CD4-positive, alpha-beta T cell treated with Interleukin-4 for 1 hour (primary cell): ENCODE measurements at places on chromosomes 16 and 17.
A peak's percentile ranks its signal among the peaks of the same experiment; 100 is the strongest.

- DNase-seq = no peak
These were observed 18.5 kb upstream of the NTN1 start for GRCh38 chr17:9002606-9003354.

DNA sequence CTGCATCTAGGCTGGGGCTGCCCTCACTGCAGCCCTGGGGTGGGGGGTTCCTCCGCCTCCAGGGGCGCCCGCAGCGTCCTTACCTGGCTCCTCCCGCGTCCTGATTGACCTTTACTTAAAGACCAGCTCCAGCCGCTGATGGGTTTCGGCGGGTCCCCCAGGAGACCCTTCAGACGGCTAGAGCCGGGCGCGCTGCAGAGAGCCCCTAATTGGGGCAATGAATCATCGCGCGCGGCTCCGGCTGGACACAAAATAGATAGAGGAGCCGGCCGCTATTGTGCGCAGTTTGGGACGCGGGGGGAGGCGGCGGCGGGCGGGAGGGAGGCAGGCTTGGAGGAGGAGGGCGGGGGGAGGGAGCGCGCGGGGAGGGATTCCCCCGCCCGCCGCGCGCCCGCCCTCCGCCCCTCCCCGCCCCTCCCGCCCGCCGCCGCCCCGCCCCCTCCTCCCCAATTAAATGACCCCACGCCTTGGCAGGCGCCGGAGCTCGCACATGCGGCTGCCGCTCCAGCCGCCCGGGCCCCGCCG, 56.5 kb upstream of the CIBAR2 start:
- DNase-seq = no peak

DNA sequence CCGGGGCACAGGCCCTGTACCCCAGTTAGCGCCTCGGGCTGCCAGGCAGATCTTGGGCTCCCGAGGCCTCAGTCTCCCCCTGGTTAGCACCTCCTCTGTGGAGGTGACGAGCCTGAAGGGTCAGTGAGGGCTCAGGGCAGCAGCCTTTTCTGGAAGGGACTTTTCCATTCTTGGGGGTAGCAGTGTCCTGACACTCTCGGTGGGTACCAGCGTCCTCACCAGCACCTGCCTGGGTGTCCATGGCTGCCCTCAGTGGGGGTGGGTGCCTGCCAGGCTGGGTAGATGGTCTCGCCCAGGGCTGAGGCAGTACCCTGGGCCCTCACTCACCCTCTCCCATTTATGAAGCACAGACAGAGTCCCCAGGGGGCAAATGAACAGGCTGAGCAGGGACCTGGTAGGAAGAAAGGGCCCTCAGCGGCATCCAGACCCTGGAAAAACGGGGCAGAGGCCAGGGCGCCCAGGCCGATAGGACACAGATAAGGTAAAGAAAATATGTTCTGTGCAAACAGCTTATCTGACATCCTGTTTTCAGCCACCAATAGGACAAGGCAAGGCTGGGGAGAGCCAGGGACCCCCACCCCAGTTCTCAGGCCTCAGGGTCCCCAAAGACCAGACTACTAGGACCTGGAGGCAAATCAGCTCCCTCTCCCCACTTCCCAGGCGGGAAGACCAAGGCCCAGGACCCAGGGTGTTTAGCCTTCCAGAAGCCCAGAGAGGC, 50.9 kb downstream of the ZFPM1 start:
- no peak for DNase-seq

DNA sequence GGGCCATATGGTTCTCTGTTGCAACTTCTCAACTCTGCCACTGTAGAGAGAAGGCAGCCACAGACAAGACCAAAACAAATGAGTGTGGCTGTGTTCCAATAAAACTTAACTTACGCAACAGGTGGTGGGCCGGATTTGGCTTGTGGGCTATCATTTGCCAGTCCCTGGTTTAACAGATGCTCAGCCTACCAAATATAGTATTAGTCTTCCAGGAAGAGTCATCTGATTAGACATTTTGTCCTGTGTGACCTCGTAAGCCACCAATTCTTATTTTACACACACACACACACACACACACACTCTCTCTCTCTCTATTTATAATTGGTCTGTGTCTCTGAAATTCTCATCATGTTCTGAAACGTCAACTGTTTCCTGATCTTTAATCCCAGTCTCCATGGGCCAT, 245.9 kb downstream of the XYLT1 start:
- DNase-seq = peak; percentile 28

- peak; percentile 90 for DNase-seq
These were observed at the start of gene CAMKK1 for GRCh38 chr17:3893003-3893719. Gene CAMKK1, minus strand, starts transcription at chr17:3893053. Its CDS starts 7,366 bp downstream, at chr17:3885687.

- DNase-seq = no peak
These were observed 219.1 kb upstream of the IRX3 start for GRCh38 chr16:54505549-54506213.

GRCh38 chr17:82008258-82008940, 14.3 kb downstream of the CENPX start:
- DNase-seq = no peak

- DNase-seq = no peak
These were observed 2.7 kb downstream of the HOXB2 start for GRCh38 chr17:48542114-48542656.

DNA sequence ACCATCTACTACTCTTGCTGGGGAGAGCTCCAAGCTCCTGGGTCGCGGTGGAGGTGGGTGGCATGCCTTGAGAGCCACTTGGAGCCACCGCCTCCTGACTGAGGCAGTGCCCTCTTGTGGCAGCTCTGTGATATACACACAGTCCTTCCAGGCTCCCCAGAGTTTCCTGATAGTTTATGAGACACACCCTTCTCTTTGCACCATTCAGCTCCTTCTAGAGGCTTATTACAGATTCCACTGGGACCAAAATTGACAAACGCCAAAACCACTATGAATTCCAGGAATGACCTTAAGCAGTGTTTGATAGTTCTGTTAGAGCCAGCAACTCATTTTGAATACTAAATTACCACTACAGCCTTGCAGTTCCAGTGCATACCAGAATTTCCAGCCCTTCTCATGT, 170.1 kb upstream of the CDH13 start:
- no peak for DNase-seq

DNA sequence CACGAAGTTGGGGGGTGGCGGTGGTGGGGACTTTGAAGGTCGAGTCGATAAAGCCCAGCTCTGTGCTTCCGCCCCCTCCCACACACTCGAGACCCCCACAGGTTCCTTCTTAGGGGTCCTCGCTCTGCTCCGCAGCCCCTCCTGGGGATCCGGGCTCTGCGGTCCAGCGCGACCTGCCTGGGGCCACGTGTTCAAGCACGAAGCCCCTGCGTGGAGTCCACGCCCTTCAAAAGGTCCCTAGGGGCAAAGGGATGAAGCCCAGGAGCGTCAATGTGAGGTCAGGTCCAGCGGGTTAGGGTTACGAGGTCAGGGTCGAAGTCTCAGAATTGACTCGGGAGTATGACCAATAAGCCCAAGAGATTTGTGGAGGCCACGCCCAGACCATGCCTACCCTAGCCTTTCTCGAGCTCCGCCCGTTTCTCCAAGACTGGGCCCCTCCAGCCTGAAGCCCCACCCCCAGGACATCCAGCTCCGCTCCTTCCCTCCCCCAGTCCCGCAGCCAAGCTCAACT, 786 bp upstream of the CACNA1G start:
- DNase-seq = peak; percentile 33

DNA sequence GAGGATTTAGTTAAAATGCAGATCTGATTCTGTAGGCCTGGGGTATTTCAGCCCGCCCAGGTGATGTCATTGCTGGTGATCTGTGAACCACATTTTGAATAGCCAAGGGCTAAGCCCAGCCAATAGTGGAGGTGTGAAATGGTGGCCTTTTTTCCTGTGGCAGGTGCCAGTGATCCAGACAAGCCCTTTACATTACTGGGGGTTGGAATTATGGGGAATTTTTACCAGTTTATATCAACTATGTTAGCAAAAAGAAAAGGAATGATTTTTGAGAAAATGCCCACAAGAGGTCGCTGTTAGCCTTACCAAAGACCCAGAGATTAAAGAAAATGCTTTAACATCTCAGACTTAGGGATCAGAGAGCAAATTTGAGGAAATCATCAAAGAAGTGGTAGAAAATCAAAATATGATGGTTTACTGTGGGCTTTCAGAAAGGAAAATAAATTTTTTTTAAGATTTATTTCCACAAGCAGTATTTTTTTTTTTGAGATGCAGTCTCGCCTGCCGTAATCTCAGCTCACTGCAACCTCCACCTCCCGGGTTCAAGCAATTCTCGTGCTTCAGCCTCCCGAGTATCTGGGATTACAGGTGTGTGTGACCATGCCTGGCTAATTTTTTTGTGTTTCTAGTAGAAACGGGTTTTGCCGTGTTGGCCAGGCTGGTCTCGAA, 3.9 kb downstream of the VPS35L start:
- peak; percentile 67 for DNase-seq

GRCh38 chr16:11627822-11628457, 40.3 kb upstream of the SNN start:
- DNase-seq = no peak

GRCh38 chr17:1908699-1909309, 79.0 kb downstream of the RPA1 start:
- peak; percentile 25 for DNase-seq

- peak; percentile 75 for DNase-seq
These were observed 3.9 kb upstream of the KRT28 start for GRCh38 chr17:40803617-40804082.

- no peak for DNase-seq
These were observed 70.0 kb downstream of the C16orf78 start for GRCh38 chr16:49443576-49443975.

DNA sequence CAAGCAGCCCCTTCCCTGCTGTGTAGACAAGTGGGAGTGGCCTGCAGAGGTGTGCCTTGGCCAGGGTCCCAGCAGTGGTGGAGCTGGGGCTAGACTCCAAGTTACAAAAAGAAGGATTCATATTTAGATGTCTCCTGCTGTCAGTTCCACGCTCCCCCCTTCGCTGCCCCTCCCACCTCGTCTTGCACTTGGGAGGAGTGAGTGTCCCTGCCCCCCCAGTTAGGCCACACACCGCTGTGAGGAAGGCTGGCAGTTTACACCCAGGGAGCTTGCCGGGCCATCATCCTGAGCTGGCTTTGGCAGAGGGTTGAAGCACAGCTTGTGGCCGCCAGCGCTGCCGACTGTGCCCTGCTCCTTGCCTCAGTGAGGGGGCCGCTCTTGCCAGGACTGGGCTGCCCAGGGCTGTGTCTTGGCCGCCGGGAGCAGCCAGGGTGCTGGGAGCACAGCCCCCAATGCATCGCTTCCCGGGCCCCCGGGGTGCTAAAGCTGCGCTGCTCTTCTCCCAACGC, 44.3 kb downstream of the ELAC2 start:
- DNase-seq = no peak

DNA sequence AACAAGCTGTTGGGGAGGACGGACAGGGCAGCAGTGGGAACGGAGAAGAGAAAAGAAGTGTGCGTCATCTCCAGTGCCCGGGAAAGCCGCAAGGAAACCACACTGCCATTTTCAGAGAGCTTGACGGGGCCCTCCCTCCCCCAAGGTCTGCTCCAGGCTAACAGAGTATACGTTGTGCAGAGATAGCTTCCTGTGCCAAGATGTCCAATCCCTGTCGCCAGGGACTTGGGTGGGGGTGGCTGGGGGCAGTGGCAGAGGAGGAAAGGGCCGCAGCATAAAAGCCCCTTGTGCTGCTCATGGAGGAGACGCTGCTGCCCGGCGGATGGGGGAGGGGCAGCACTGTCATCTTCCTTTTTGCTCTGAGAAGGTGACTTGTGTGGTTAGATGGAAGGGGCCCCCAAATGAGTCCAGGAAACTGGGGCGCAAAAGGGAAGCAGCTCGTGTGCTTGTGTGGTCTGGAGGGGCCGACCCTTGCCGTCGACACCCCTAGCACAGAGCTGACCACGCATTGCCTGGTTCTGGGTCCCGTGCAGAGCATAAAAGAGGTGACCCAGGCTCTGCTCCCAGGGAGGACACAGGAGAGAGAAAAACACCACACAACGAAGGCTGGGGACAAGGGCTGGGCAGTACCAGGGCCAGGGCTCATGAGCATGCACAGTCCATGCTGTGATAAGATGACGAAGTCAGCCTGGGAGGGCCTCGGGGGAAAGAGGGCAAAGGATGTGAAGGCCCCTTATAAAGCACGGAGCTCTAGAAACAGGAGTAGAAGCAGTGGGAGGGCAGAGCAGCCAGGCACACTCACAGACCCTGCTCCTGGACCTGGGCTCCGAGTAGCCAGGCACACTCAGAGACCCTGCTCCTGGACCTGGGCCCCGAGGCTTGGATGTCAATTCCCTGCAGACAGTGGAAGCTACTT, 372.7 kb downstream of the SLC39A11 start:
- DNase-seq = peak; percentile 50

DNA sequence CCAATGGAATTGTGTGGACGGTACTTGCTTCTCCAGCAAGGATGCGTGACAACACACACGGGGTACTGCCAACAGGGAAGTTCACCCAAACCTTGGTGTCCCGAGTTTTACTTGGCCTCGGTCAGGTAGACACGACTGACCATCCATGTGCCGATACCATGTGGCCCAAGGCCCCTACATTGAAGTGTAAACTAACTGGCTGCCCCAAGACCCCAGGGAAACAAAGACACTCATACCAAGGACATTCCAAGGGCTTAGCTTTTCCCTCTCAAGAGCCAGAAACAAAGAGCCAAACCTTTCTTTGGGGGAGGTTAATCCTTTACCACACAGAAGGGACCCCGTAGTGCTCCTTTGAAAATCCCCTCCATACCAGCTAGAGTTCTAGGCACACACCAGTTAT, 215.9 kb upstream of the TNRC6C start:
- no peak for DNase-seq

- DNase-seq = no peak
These were observed 90.2 kb downstream of the VPS53 start for GRCh38 chr17:624341-624860.

GRCh38 chr16:67252609-67253497, 4.1 kb downstream of the SLC9A5 start:
- DNase-seq = no peak

DNA sequence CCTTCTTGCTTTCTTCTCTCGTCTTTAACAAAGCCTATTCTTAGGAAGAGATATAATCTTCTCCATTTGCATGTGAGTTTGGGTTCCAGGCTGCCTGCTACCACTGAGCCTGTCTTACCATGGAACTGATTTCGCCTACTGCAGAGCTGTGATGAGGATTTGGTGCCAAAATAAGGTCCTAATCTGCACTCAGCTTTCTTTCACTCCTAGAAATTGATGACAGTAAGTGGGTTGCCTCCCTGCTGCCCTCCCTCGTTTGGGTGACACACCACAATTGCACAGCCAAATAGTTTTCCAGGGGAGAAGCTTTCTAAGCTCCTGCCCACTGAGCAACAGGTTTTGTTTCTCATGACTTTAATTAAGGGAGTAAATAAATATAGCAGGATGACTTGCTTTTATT, 25.1 kb upstream of the ASIC2 start:
- DNase-seq = no peak

DNA sequence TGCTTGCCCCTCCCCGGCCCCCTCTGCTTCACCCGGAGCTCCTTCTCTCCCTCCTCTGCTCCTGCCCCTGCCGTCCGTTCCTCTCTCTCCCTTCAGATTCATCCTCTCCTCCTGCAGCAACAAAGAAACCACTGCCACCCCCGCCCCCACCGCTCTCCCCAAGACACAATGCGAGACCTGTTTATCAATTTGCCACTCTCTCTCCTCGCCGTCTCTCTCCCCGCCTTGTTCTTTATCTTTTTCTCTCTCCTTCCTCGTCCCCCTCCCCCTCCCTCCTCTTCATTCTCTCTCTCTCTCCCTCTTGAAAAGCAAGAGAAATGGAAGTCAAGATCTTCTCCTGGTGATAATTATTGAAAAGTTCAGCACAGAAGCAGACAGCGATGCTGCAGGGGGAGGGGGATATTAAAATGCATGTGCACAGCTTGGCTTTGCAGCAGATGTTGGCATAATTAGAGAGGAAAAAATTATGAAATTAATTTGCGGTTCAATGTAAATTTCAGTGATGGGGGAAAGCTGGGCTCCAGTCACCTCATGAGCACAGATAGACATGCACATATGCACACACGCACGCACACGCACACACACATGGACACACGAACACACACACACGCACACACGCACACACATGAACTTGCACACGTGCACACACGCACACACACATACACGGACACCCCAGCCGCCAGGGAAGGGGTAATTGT, 58.1 kb upstream of the CBFA2T3 start:
- no peak for DNase-seq
